ENCODE measurements at places on chromosomes 7 and 10. TPM values are rescaled to one million over a fixed set of nuclear protein-coding genes. Genes with fewer than 3 reads are reported as not detected.

The CCDC146 gene
- total RNA-seq, result 2.9 TPM

The TAS2R5 gene
- 0.62 TPM for total RNA-seq

The MET gene
- 1.5 TPM for total RNA-seq

The LRIT1 gene
- not detected for total RNA-seq

The TMEM213 gene
- total RNA-seq, result not detected

The COL1A2 gene
- 1.4 TPM for total RNA-seq

The VAX1 gene
- total RNA-seq, result not detected

GRCh38 chr10:124388476-124388822 lies 30.3 kb downstream of the OAT start:
- H3K27ac ChIP-seq, result no peak overlapping the region
- no peaks in the 10 kb centered on the region for H3K36me3 ChIP-seq

- H3K4me1 ChIP-seq, result no peaks in the 10 kb centered on the region
- no peak overlapping the region for H3K27ac ChIP-seq
- H3K4me3 ChIP-seq, result no peak overlapping the region
- DNase-seq, result no peak
- H3K27me3 ChIP-seq, result no peaks in the 10 kb centered on the region
Observed at GRCh38 chr10:58919927-58920654, 256.4 kb upstream of the PHYHIPL start.

DNA sequence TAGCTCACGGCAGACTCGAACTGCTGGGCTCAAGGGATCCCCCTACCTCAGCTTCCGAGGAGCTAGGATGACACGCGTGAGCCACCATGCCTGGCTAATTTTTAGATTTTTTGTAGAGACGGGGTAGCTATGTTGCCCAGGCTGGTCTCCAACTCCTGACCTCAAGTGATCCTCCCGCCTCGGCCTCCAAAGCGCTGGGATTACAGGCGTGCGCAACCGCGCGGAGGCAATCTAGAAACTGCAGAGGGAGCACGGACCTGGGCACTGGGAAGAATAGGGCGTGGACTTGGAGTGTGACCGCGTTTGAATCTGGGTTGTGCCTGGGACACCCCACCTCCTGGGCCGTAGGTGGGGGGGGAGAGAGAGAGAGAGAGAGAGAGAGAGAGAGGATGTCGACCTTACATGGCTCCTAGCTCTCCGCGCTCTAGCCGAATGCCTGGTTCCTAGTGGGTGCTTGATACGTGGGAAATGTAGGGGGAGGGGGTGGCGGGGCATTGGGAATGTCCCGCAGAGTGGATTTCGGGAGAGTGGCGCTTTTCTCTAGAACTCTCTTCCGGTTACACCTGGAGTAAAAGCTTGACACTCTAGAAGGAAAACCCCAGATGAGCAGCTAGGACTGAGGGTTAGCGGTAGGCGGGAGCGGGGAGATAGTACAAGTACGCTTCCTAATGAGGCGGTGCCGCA lies 1.2 kb upstream of the MAP3K8 start:
- peaks cover 4% of the 10 kb centered on the region for H3K27me3 ChIP-seq
- H3K4me1 ChIP-seq, result peaks cover 53% of the 10 kb centered on the region
- peaks cover 32% of the 10 kb centered on the region for H3K36me3 ChIP-seq
- H3K4me3 ChIP-seq, result peak overlapping the region; percentile 82
- DNase-seq, result no peak

DNA sequence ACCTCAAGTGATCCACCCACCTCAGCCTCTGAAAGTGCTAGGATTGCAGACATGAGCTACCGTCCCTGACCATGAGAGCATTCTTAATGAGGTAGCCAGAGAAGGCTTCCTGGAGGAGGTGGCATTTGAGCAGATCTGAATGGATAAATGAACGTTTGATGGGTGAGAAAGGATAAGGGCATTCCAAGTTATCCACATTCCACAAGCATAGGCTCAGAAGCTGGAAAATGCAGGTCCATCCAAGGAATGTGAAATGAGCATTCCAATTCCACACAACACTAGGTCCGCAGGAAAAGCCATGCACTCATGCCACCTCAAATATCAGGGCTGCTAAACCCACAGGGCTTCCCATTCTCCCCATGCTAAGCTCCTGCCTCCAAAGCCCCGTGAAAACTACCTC lies 17.0 kb downstream of the TMEM130 start:
- no peak overlapping the region for H3K27ac ChIP-seq
- no peaks in the 10 kb centered on the region for H3K27me3 ChIP-seq
- H3K36me3 ChIP-seq, result no peaks in the 10 kb centered on the region
- H3K4me3 ChIP-seq, result no peak overlapping the region
- H3K4me1 ChIP-seq, result no peaks in the 10 kb centered on the region

DNA sequence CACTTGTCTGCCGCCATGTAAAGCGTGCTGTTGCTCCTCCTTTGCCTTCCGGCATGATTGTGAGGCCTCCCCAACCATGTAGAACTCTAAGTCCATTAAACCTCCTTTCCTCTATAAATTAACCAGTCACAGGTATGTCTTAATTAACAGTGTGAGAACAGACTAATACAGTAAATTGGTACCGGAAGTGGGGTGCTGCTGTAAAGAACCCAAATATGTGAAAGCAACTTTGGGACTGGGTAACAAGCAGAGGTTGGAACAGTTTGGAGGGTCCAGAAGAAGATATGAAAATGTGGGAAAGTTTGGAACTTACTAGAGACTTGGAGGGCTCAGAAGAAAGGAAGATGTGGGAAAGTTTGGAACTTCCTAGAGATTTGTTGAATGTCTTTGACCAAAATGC lies 106.8 kb upstream of the DIP2C start:
- H3K36me3 ChIP-seq, result peaks cover 18% of the 10 kb centered on the region
- H3K27me3 ChIP-seq, result no peaks in the 10 kb centered on the region
- H3K27ac ChIP-seq, result no peak overlapping the region
- H3K4me1 ChIP-seq, result no peaks in the 10 kb centered on the region
- H3K4me3 ChIP-seq, result no peak overlapping the region
- DNase-seq, result no peak

GRCh38 chr7:30093420-30093952 lies 41.3 kb upstream of the MTURN start:
- no peaks in the 10 kb centered on the region for H3K36me3 ChIP-seq
- H3K27ac ChIP-seq, result no peak overlapping the region
- H3K27me3 ChIP-seq, result no peaks in the 10 kb centered on the region
- H3K4me3 ChIP-seq, result no peak overlapping the region
- no peaks in the 10 kb centered on the region for H3K4me1 ChIP-seq

DNA sequence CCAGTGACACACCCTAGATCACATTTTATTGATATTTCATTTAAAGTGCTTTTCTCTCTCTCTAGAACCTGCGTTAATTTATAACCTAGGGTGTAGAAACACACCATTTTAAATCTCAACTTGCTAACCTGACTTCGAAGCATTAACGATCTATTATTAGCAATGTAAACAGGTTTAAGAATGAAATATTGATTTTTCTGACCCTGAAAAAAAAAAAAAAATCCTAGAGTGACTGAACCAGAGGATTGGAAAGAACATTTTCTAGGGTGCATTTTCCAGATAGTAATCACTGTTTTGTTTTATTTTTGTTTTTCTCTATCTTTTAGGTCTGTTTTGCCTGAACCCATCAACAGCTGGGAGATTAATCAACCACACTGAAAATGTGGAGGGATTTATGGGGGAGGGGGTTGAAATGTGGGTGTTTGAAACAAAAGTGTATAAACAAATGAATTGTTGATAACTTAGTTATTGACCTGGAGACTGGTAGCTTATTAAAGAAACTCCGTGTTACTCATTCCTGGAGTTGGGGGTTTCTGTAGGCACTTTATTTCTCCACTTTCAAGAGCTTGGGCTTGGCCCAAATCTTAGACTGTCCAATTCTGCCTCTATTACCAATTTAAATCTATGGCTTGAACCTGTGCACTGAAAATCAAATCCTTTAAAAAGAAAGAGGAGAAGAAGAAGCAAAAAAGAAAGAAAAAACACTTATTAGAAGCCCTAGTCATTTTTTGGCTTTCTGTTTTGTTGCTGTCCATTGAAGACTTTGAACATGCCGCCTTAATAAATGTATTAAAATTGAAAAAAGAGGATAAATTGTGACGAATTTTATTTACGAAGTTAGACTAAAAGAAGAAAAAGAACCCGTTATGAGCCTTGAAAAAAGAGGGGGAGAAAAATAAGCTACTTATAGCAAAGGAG lies 2.8 kb downstream of the HOXA2 start:
- H3K27ac ChIP-seq, result no peak overlapping the region
- no peak overlapping the region for H3K4me3 ChIP-seq
- peaks cover 35% of the 10 kb centered on the region for H3K36me3 ChIP-seq
- H3K27me3 ChIP-seq, result peaks cover 85% of the 10 kb centered on the region
- H3K4me1 ChIP-seq, result peaks cover 21% of the 10 kb centered on the region

GRCh38 chr10:70162892-70163201 lies 7.5 kb downstream of the SAR1A start:
- H3K4me3 ChIP-seq, result peak overlapping the region; percentile 53
- H3K27me3 ChIP-seq, result no peaks in the 10 kb centered on the region
- peaks cover 85% of the 10 kb centered on the region for H3K36me3 ChIP-seq

DNA sequence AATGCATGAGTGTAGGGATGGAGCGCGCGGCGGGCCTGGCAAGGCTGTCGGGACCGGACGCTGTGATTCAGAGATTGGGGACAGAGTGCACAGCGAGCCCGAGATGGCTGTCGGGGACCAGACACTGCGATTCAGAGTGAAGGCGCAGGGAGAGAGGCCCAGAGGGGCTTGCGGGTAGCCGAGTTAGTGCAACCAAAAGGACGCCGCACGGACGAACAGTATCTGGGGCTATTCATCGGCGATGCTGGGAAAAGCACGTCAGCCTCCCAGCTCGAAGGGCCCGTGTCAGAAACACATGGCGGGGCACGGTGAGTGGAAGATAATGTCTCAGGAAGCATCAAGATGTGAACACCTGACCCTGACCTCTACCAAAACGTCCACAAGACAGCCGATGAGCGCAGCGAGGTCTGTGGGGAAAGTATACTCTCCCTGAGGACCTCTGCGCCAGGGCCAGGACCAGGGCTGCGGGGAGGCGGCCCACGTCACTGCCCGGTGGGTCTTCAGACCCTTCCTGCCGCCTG lies 215.8 kb downstream of the ZMYND11 start:
- no peak overlapping the region for H3K4me3 ChIP-seq
- H3K27ac ChIP-seq, result no peak overlapping the region
- peaks cover 4% of the 10 kb centered on the region for H3K36me3 ChIP-seq
- DNase-seq, result no peak
- no peaks in the 10 kb centered on the region for H3K4me1 ChIP-seq

DNA sequence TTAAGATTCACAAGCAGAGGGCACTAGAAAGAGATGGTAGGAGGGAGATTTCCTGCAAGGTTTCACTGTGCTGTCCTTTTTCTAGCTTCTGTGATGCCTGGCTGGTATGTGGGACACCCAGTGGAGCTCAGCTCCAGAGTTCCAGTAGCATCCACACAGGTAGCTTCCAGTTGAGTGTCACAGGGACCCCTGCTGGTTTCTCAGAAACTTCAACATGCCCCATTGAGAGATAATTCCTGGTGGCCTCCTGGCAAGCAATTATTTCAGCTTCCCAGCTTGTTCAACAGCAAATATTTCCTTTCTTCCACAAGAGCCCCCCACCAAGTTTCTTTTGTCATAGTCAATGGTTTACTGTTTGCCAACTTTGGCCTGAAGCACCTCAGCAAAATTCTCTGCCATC lies 858.7 kb downstream of the REEP3 start:
- no peak overlapping the region for H3K27ac ChIP-seq
- H3K27me3 ChIP-seq, result no peaks in the 10 kb centered on the region
- H3K4me3 ChIP-seq, result no peak overlapping the region
- no peak for DNase-seq
- no peaks in the 10 kb centered on the region for H3K36me3 ChIP-seq

- peak within 1 kb of the TSS; percentile 98 for H3K27ac ChIP-seq
- H3K36me3 ChIP-seq, result peaks cover 39% of the 10 kb centered on the region
- no peaks in the 10 kb centered on the region for H3K27me3 ChIP-seq
- no peak for DNase-seq
- peak within 1 kb of the TSS; percentile 97 for H3K4me3 ChIP-seq
Observed at GRCh38 chr10:88879534-88880281, at the start of gene STAMBPL1. Gene STAMBPL1, plus strand, starts transcription at chr10:88880245. Its CDS starts 21,464 bp downstream, at chr10:88901709.

DNA sequence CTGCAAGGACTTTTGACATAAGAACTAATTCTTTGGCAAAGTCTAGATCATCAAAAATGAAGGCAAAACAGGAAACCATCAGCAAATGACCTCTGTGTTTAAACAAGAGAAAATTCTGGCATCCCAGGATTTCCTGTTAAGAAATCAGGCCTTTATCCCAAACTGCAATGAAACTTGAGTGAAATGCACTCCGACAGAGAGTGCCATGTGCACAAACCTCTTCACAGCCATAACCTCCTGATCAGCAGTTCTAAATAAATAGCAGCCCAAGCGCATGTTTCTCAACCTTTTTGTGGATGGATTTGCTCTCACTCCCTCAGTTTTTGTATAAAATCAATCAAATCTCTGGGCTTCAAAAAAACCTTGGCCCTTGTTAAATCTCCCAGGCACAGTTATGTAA lies 107.7 kb upstream of the EEPD1 start:
- H3K27me3 ChIP-seq, result no peaks in the 10 kb centered on the region
- no peaks in the 10 kb centered on the region for H3K4me1 ChIP-seq
- no peaks in the 10 kb centered on the region for H3K36me3 ChIP-seq

GRCh38 chr10:93573051-93573909 lies 6.8 kb downstream of the FFAR4 start:
- DNase-seq, result no peak
- H3K27me3 ChIP-seq, result peaks cover 60% of the 10 kb centered on the region
- peaks cover 5% of the 10 kb centered on the region for H3K4me1 ChIP-seq

DNA sequence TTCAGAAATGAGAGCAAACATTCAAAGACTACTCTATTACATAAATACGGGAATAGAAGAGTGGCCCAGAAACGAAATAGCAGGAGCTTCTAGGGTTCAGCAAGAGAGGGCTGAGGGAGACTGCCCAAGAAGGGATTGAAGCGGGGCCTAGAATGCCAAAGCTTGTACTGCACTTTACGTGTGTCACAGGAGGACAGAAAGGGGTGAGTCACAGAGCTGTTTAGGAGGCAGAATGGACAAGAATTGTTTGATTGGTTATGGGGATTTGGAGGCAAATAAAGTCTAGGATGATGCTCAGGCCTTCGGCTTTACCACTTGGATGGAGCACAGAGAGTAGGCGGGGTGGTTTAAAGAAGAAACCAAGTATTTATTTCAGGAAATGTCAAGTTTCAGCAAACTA lies 11.3 kb upstream of the FXYD4 start:
- H3K27me3 ChIP-seq, result no peaks in the 10 kb centered on the region
- no peak for DNase-seq
- H3K27ac ChIP-seq, result peak overlapping the region; percentile 38
- H3K4me1 ChIP-seq, result peaks cover 33% of the 10 kb centered on the region
- H3K36me3 ChIP-seq, result peaks cover 13% of the 10 kb centered on the region

DNA sequence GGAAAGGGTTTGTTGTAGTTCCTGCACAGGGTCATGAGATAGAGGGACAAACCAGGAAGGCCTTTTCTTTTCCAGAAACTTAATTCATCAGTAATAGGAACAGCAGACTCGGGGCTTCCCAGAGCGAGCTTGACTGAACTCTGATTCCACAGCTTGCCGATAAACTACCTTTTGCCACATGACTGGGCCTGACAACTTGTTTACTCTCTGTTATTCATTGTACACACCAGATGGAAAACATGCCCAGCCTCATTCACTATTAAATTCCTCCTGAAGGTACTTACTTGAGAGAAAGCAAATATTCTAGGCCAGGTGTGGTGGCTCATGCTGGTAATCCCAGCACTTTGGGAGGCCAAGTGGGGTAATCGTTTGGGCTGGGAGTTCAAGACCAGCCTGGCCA lies 77.1 kb upstream of the FGFR2 start:
- H3K27ac ChIP-seq, result no peak overlapping the region
- H3K4me3 ChIP-seq, result no peak overlapping the region
- no peaks in the 10 kb centered on the region for H3K27me3 ChIP-seq
- no peaks in the 10 kb centered on the region for H3K36me3 ChIP-seq

- no peak overlapping the region for H3K4me3 ChIP-seq
- H3K27me3 ChIP-seq, result peaks cover 7% of the 10 kb centered on the region
- no peak overlapping the region for H3K27ac ChIP-seq
- DNase-seq, result no peak
- H3K4me1 ChIP-seq, result peaks cover 23% of the 10 kb centered on the region
Observed at GRCh38 chr7:17462131-17462631, 163.7 kb downstream of the AHR start.

Data from activated T-helper 2 cell treated with anti-CD3 and anti-CD28 coated beads, Interferon-gamma antibody, Interleukin-2, Interleukin-4, amounts not matched to agents 10 μg/mL and 5 μg/mL and 100 μg/mL, durations not matched to agents 14 hours and 24 hours and 36 hours (primary cell).